ENCODE measurements at places on chromosomes 6 and 20.

DNA sequence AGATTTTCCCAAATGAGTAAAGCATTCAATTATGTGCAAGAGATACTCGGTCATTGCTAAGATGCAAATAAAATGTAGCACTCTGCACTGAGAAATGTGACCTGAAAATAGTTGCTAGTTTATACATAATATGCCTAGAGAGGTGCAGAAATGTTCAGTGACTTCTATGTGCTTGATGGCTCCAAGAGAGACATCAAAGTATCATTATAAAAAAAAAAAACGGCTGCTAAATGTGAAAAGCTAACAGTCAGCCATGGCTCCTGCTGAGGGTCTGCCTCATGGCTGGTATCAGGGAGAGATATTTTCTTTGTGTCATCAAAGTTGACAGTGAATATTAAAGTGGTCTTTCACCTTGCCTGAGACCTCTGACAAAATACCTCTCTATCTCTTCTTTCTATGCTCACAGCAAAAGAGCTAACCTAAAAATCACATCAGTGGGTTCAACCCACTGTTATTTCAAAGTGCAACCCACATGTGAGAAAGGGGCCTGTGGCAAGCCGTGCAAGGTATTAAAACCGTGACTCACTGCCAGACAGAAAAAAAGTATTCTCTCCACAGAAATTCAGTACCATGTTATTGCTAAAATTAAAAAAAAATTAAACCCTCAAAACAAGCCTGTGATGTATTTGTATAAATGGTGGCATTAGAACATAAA, 259.0 kb downstream of the HIVEP2 start:
- DNase-seq, result no peak

DNA sequence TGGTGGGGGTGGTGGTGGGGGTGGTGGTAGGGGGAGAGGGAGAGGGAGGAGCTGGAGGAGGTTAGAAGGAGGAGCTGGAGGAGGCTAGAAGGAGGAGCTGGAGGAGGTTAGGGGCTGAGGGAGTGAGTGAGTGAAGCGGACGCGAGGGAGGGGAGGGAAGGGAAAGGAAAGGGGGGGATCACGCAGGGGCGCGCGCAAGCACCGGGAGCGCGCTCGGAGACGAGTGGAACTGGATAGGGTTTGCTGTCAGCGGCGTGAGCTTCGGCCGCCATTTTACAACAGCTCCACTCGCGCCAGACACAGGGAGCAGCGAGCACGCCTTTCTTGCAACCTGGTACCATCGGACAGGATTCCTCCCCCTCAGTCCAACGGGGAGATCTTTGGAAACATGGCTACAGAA, 90.5 kb upstream of the FERMT1 start:
- no peak for DNase-seq

- DNase-seq, result no peak
These were observed 368.6 kb upstream of the CDH4 start for GRCh38 chr20:60883496-60883895.

- DNase-seq, result no peak
These were observed 35.4 kb upstream of the ANGPT4 start for GRCh38 chr20:951384-952169.

GRCh38 chr6:142355520-142356174, 53.8 kb downstream of the ADGRG6 start:
- DNase-seq, result no peak

DNA sequence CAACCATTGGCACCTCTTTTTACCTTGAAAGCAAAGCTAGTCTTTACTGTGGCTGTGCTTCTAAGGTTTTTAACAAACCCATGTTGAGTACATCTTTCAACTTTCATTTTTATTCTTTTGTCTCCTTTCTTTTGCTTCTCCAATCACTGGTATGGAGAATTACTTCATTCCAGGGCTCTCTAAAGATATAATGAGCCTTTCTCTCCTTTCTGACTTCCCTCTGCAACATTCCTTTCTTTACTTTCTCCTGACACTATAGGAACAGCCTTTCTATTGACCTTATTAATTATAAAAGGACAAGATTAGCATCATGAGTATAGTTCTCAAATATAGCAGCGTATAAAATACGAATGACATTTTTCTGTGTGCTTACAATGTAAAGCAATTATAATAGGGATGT, 23.1 kb upstream of the KIAA0408 start:
- DNase-seq, result no peak

- DNase-seq, result no peak
These were observed 69.8 kb upstream of the TINAG start for GRCh38 chr6:54238396-54238795.

DNA sequence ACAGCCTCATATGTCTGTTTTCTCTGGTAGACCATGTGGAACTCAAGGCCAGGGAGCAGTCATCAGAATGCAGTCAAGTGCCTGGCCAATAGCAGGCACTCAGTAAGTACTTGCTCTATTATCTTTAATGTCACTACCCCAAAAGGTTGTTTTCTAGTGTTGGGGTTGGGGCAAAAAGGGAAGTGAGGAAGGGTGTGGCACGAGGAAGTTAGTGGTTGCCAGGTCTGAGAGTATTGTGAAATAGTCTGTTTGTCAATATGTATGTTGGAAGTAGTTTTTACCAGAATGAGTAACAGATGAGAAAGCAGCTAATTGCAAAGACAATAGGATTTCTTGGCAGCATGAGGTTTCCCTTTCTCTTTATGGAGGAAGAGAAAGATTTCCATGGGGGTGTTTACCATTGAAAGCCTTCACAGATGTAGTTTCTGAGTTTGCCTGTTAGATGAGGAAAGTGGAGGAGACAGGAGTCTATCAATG, 59.5 kb upstream of the ARMH2 start:
- DNase-seq, result no peak

- DNase-seq, result no peak
These were observed 16.8 kb downstream of the TPD52L1 start for GRCh38 chr6:125170376-125170775.

DNA sequence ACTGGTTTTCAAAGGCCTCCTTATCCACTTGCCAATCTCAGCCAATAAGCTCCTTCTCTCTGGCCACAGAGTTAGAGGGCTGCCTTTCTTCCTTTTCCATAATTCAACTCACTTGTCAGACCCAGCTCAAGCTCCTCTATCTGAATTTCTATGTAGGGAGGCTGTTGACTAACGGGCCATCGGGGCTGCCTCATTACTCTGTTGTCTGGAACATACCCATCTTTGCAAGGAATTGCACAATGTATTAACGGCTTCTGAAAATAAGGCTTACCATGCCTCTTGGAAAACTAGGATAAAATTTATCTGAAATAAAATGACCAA, 28.5 kb upstream of the KIF6 start:
- DNase-seq, result no peak

DNA sequence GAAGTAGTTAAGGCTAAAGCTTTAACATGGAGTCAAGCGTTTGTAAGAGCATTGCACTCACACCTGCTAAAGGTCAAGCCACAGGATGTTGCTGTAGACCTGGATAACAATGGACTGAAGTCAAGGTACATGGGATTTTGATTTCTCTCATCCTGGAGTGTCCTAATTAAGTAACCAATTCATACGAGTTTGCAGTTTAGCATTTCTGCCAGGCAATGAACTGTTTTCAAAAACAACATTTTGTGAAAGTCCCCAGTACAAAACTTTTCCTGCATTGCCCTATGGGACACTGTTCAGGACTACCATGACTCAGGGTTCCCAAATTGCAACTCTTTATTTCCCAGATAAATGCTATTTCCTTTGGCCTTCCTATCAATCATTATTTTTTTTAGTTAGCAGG, 17.4 kb upstream of the SIRPB1 start:
- DNase-seq, result no peak

Data from RWPE2 (cell line).